ENCODE measurements at places on chromosomes 1 and 21.

- DNase-seq, result no peak
These were observed 860.0 kb downstream of the LTN1 start for GRCh38 chr21:28132713-28133112.

- DNase-seq, result no peak
These were observed 1626.7 kb upstream of the B3GALT2 start for GRCh38 chr1:194813096-194813495.

GRCh38 chr1:48757363-48757762 is 19.3 kb downstream of the BEND5 start:
- no peak for DNase-seq

DNA sequence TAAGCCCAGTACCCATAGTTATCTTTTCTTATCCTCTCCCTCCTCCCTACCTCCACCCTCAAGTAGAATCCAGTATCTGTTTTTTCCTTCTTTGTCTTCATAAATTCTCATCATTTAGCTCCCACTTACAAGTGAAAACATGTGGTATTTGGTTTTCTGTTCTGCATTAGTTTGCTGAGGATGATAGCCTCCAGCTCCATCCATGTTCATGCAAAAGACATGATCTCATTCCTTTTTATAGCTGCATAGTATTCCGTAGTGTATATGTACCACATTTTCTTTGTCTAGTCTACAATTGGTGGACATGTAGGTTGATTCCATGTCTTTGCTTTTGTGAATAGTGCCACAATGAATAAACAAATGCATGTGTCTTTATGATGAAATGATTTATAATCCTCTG is 55.2 kb downstream of the PRKACB start:
- DNase-seq, result no peak

DNA sequence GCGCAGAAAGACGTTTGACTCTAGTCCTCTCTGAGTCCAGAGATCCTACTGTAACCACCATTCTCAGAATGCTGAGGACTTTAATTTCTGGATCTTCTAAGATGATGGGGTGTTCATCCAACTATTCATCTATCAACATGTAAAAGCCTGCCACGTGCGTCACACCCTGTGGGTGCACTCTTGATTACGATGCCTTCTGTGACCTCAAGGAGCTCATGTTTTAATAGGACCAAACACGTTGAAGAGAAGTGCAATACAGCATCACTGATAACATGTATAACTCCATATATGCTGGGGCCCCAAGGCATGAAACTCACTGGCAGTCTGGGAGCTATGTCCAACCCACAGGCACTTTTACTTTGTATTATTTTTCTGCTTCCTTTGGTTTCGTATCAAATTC is 19.0 kb downstream of the KIAA0040 start:
- DNase-seq, result no peak

GRCh38 chr1:244075247-244075722 is 24.2 kb downstream of the ZBTB18 start:
- no peak for DNase-seq

- DNase-seq, result no peak
These were observed 44.3 kb upstream of the LRRC7 start for GRCh38 chr1:69523461-69523860.

GRCh38 chr1:117719004-117719403 is 113.2 kb downstream of the TENT5C start:
- no peak for DNase-seq

DNA sequence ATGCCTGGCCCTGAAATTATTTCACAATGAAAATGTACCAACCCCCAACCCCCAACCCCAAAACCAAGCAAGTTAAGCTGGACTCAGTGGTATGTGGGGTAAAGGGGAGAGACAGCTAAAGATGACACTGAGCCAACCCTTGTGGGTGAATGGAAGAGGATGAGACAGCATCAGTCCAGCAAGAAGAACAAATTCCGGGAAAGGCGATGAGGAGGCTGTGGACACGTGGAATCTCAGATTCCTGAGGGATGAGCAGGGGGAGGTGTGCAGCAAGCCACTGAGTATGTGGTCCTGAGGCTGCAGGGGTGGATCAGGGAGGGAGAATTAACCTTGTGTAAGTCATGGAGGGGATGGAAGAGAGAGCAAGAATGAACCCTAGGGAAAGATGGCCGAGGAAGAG is 14.4 kb upstream of the ZNF362 start:
- DNase-seq, result no peak

DNA sequence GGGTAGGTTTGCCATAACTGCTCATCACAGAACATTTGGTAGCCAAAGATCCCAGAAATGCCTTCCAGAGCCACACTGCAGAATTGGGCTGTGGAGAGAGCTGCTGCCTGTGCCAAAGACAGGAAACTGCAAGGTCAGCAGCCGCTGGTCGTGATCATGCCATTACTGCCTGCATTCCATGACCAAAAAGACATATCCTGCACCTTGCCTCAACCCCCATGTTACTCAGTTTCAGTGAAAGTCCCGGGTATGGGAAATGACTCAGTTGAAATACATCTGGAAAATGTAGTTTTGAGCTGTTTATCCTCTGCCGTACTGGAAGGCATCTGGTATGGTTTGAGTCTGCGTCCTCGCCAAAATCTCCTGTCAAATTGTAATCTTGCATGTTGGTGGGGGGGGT is 161.7 kb downstream of the FCRL5 start:
- DNase-seq, result no peak

- DNase-seq, result no peak
These were observed 80.2 kb downstream of the VPS13D start for GRCh38 chr1:12309783-12310742.

DNA sequence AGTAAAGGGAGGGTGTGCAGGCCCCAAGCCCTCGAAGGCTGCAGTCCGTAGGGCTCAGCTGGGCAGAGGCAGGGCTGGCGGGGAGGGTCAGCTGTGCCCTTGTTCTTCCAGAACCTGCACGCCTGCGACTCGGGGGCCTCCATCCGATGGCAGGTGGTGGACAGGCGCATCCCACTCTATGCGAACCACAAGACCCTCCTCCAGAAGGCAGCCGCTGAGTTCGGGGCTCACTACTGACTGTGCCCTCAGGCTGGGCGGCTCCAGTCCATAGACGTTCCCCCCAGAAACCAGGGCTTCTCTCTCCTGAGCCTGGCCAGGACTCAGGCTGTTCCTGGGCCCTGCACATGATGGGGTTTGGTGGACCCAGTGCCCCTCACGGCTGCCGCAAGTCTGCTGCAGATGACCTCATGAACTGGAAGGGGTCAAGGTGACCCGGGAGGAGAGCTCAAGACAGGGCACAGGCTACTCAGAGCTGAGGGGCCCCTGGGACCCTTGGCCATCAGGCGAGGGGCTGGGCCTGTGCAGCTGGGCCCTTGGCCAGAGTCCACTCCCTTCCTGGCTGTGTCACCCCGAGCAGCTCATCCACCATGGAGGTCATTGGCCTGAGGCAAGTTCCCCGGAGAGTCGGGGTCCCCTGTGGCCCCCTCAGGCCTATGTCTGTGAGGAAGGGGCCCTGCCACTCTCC is 13.6 kb upstream of the LRRC3 start:
- no peak for DNase-seq

- DNase-seq, result no peak
These were observed 43.6 kb downstream of the SLC19A1 start for GRCh38 chr21:45498646-45499000.

- no peak for DNase-seq
These were observed 445.9 kb downstream of the SETD4 start for GRCh38 chr21:35614396-35614921.

- DNase-seq, result no peak
These were observed 49.3 kb upstream of the AJAP1 start for GRCh38 chr1:4605158-4605557.

DNA sequence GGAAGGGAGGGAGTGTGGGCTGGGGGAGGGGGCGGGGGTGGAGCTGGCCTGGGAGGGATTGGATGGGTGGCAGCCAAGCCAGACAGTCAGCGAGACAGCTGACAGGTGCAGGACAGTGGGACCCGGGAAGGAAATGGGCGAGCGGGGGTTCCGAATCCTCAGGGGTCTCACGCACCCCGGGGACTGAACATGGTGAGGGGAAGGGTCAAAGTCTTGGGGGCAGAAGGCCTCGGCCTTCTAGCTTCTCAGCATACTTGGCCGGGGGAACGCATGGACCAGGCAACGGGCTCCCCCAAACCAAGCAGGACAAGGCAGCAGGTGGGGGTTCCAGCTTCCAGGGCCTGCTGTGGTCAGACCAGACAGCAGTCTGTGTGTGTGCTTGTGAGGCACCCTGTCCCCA is 23.1 kb downstream of the CASZ1 start:
- no peak for DNase-seq

GRCh38 chr1:68178821-68179490 is 53.4 kb downstream of the WLS start:
- DNase-seq, result no peak
